ENCODE measurements at places on chromosomes 5 and 9.

GRCh38 chr5:76818844-76819831, at the start of gene F2RL1:
F2RL1 (plus strand) TSS chr5:76819030; CDS start chr5:76819183, 153 bp downstream.
- DNase-seq = peak; percentile 57

DNA sequence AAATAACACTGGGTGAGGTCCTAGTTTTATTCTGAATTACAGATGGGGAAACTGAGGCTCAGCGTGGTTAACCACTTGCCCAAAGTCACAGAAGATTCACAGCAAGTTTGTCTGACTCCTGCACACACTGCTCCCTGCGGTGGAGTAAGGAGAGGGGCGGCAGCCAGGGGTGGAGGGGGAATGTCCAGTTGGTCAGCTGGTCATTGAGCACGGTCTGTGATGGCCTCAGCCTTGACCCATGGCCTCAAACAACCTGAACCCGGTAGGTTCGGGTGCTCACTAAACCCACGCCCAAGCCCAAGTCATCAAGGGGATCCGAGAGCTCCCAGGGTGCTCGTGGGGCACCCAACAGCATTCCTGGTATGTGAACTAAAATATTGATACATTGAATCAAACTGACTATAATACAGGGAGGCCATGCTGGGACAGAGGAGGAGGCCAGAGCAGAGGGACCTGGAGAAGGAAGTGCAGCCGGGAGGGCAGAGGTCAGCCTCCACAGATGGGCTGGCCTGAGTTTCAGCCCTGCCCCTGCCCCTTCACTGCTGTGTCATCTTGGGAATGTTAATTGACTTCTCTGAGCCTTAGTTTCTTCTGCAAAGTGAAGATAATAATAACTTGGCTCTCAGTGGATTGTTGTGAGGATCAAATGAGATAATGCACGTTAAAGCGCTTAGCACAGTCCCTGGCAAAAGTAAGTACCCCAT, 3.6 kb upstream of the IL17B start:
- no peak for DNase-seq

GRCh38 chr5:73654819-73655318, 28.9 kb downstream of the ARHGEF28 start:
- DNase-seq = no peak

GRCh38 chr5:155189981-155190380, 176.4 kb downstream of the KIF4B start:
- no peak for DNase-seq

All from NCI-H187 (cell line).